ENCODE measurements at places on chromosomes 7 and 10.

GRCh38 chr10:26374426-26374825, 63.7 kb upstream of the APBB1IP start:
- DNase-seq: no peak

DNA sequence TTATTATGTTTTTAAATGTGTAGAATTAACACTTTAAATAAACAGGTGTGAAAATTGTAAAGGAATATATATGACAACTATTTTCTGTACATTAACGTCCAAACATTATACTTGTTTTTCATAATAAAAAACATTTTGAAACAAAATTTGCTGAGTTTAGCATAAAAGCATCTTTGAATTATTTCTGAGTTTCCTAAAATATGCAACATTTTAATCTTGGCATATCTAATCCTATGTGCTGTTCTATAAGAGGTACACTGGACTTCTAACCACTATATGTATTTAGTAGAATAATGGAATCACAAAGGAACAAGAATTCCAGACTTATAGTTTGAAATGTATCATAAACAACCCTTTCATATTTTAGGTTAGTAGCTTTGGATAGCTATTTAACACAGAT, 16.6 kb downstream of the AKAP9 start:
- DNase-seq: no peak

DNA sequence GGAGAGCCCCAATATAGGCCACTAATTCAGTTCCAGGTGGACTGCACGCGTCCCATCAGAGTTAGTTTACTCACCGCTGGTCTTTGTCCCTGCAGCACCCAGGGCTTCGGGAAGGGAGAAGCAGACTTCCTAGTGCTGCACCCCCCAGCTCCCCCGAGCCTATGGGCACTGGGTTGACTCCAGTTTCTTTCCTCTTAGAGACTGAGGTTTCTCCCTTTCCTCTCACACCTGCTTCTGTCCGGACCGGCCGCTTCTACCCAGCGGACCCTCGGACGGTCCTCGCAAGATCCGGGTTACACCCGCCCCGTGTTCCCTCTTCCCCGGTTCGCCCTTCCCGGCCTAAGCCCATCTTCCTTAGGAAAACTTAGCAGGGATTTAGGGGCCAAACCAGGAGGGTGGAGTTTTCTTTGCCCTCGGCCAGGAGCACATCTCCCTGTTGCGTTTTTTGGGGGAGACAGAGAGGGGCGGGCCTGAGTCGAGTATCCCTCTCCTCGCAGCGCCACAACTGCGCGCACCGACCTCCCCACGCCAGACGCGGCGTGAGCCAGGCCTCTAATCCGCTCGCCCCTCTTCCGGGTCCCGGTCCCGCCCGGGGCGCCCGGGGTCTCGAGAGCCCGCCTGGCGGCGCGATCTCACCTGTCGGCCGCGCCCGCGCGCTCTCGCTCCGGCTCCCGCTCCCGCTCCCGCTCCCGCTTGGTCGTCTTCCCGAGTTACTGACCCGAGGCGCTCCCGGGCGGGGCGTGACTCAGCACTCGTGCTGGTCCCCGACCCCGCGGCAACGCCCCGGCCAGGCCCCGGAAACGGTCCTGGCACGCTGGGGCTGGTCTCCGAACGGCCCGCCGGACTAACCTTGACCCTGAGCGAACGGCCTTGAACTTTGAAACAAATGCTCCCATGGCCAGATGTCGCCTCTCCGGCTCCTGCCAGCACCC, at the start of gene AIFM2:
Gene AIFM2, minus strand, starts transcription at position 728 of the 932 bp plus-strand sequence. CDS start 8,741 bp downstream, outside the sequence.
- peak; percentile 64 for DNase-seq

DNA sequence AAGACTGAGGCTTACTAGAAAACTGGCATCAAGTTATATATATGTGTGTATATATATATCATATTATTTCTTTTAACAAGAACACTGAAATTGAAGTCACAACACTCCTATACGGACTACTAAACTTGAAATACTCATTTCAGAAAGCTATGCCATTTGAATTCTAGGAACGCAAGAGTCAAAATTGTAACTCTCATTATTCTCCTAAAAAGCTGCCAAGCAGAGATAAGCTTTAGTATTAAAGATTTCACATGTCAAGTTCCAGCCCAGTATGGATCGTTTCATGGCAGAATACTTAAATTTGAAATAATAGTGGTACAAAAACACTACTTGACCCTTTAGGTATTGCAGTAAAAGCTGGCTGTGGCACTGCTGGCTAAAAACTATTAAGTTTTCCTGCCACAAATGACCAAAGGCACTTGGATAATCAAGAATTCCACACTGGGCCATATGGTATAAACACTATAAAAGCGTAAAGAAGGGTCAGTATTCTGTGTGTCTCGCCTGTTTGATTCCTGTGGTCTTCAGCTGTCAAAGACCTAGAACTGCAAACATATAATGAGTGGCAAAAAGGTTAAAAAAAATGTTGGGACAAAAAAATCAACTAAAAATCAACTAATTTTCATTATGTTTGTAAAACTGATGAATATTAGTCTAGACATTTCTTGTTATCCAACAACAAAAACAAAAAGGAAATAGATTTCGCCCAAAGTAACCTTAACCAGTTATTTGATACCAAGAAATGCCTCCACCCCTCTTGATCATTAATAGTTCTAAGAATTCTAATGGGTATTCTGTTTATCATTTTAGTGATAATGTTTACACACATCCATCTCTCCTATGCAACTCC, 2.4 kb downstream of the CCDC71L start:
- DNase-seq: no peak

DNA sequence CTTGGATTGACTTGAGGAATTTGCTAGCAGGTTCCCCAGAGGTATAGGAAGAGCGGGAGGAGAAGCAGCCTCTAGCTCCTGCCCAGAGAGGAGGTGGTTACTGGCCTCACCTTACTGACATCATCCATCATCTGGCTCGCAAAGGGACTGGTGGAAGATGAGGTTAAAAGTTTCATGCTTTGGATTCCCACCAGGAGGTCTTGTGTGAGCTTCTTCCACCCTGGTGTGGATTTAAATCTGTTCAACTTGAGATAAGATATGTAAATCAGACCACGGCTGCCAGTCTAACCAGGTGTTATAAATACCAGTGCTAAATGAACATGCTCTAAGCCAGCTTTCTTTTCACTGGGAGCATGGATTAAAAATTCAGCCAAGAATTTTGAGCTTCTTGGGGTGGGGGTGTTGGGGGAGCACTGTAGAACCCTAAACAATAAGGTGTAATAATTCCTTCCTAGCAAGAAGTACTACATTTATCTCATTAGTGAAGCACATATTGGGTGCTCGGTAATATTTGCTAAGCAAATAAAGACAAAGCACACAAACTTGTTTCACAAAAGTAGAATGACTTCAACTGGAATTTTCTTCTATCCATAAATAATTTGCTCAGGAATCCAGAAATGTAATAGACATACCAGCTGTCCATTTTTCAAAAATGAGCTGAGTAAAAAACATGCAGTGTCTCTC, 7.8 kb downstream of the PROSER2 start:
- no peak for DNase-seq

DNA sequence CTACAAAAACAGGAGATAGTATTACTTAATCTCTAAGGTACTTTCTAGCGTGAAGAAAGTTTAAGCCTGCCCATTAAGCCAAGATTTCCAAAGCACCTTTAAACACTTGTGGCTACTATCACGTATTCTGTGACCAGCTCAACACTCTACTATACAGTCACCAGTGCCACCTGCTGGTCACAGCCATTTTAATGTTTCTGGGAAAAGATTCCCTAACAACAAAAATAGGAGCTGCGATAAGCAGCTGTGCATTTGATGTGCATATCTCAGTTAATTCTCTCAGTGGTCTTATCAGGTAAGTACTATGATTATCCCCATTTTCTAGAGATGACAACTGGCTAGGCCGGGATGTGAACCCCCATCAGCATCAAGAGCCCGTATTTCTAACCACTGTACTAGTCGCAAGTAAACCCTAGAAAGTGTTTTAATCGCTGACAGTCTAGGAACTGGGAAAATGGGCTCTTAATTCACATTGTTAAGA, 860 bp downstream of the SEC31B start:
- peak; percentile 61 for DNase-seq

DNA sequence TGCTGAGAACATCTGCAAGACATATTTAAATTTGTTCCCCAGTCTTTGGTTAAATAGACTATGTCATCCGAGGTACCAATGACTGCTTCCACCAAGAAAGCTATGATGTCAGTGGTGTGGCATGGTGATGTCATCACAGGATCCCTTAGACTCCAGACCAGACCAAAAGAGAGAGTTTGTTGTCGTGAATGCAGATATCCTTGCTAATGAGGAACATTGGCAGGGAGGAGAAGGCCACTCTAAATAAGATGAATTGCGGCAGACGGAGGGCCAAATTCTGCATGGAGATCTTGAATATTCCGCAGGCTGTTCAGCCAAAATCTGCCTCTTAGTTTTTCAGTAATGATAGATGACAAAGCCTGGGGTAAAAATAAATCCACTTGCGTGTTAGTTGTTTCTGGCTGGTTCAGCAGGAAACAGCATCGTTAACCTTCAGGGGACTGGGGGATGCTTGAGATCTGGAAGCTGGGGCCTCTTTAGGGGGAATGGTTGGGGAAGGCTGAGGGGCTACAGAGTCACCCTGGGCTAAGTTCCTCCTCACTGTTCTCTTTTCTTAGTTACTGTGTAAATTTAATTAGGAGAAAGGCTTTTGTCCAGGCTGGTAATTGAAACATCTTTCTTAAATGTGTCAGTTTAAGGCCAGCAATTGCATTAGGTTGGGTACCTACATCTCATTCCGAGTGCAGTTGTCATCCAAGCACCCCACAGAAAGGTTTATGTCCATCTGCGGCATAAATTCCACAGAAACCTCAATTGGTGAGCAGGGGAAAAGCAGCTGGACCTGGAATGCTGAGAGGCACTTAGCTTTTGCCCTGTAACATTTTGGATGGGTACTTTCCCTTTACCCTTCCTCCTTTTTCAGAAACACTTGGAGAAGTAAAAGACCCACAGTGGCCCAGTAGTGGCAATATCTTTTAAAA, 11.6 kb upstream of the CAMK1D start:
- DNase-seq: peak; percentile 68

Data from LHCN-M2 (cell line).